Effector CD8-positive, alpha-beta T cell (primary cell): ENCODE measurements at places on chromosomes 13 and 19.

DNA sequence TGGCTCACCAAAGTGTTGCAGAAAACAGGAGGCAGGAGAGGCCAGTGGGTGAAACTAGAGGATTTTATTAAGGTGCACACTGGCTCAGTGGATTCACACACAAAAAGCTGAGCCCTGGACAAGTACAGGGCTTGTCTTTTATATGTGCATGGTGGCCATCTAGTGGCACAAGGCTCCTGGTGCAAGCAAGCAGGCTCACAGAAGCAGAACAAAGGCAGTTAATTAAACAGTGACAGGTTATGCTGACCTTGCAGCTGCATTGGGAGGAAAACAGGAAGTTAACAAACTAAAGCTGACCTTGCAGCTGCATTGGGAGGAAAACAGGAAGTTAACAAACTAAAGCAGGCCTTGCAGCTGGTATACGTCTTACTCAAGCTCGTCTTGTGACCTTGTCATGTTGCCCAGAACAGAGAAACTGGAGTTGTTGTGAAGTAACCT lies 65.3 kb upstream of the ZNF681 start:
- no peak for DNase-seq

DNA sequence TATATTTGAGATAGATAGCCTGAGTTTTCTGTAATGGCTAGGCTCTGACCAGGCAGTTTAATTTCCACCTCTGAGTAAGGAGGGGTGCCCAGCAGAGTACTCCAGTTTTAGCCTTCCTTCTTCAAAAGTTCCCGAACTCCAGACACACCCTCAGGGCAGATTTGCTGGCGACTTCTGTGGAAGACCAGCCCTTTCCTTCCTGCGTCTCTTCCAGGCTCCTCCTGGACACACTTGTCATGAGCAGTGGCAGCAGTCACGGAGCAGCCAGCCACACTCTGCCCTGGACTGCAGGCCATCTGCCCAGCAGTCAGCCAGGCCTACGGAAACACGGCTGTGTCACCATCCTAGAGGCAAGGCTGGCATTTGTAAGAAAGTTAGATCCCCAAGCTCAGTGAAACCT lies 6.6 kb upstream of the FLT1 start:
- DNase-seq: no peak

DNA sequence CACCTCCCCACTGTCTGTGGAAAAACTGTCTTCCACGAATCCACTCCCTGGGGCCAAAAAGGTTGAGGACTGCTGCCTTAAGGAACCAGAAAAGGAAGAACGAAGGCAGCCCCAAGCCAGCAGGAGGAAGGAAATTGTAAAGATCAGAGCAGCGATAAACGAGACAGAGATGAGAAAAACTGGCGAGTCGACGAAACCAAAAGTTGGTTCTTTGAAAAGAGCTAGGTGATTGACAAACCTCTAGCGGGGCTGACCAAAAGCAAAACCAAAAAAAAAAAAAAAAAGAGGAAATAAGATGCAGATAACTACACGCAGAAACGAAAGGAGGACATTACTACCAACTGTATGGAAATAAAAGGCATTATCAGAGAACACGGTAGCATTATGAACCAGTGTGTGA lies 76.9 kb downstream of the GADD45B start:
- DNase-seq: no peak

GRCh38 chr13:36831291-36831690 lies 12.3 kb downstream of the RFXAP start:
- no peak for DNase-seq

- peak; percentile 43 for DNase-seq
Measured at GRCh38 chr13:99980201-99980823, 1.3 kb upstream of the ZIC2 start.

- DNase-seq: no peak
Measured at GRCh38 chr13:35812736-35813135, 318.4 kb downstream of the DCLK1 start.

DNA sequence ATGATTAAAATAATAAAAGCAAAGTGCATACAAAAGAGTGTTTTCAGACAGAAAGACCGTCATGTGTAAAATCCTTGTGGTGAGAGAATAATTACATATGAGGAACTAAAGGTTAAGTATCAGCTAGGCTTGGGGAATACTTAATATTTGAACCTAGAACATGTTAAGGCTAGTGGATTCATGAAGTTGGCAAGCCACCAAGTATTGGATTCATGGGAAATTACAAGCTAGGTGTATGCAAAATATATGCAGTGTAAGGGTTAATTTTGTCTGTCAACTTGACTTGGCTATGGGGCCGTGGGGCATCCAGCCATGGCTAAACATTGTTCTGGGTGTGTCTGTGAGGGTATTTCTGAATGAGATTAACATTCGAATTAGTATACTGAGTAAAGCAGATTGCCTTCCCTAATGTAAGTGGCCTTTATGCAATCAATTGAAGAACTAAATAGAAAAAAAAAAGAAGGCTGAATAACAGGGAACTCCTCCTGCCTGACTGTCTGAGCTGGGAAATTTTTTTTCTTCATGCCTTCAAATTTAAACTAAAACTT lies 533.5 kb upstream of the KLF12 start:
- no peak for DNase-seq
